ENCODE measurements at places on chromosomes 16 and 17.
A peak's percentile ranks its signal among the peaks of the same experiment; 100 is the strongest.

DNA sequence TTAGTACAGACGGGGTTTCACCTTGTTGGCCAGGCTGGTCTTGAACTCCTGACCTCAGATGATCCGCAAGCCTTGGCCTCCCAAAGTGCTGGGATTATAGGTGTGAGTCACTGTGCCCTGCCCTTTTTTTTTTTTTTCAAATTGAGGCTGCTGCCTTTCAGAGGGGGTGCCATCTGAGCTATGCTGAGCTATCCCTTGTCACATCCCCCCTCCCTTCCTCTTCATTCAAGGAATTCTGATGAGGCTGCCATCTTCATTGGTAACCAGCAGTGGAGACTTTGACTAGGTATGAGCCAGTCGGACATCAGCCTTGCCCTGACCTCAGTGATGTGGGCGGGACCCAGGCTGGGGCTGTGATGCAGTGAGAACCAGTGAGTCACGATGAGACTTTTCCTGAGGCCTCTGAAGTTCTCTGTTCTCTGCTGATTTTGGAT is 24.4 kb upstream of the GPT2 start:
- no peak for DNase-seq

DNA sequence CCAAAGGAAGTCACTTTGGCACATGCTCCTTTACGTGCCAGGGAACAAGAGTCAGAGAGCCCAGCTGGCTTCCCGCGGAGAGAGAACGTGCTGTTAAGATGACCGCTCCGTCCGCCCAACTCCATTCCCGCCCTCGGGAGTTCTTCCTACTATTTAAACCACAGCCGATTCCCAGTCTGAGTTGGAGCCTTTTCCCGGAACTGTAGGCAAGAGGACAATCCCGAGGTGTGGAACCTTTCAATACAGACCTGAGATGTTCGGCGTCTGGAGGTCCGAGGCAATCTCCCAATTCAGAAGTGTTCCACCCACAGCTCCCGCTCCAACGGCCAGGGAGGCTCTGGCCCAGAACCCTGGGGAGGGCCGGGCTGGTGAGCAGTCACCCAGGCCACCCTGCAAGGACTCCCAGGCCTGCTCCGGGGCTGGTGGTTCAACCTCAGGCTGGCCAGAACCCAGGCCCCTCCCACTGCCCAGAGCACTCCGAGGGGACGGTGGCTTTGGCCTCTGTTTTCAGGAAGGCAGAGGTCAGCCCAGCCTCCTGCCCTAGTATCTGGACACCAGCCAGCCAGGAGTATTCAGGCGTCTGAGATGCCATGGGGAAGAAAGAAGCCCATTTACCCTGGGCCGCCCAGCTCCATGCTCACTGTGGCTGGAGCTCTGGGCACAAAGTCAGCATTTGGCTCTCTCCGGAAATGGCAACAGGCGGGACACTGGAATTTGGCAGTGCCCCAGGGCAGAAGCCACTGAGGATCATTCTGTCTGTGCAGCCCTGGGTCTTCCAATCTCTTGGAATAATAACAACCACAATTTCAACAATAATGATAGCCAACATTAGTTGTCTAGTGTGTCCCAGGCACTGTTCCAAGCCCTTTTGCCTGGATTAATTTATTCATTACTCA is 21.4 kb downstream of the EMP2 start:
- peak; percentile 51 for DNase-seq

- peak; percentile 44 for DNase-seq
These were observed 1.4 kb upstream of the MATCAP1 start for GRCh38 chr16:67184995-67185650.

DNA sequence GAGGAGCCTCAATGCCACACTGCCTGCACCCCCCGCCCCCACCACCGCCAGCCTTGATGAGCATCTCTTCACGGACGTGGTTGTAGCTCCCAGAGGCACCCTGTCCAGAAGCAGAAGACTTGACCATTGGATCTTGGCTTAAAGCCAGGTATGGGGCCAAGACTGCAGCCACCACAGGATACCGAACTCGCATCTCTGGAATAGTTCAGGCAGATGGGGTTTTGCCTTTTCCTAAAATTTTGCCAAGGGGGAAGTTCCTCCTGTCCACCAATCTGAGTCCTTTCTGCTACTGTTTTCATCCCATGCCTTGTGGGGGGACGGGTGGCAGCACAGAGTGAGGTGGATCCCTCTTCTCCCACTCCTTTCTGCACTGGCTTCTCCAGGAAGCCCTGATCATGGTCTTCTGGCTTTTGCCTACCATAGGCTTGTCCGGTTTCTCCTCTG is 939 bp downstream of the CORO6 start:
- no peak for DNase-seq

GRCh38 chr17:30433514-30433913 is 43.7 kb upstream of the GOSR1 start:
- DNase-seq, result no peak

GRCh38 chr16:50679266-50679665 is 1.8 kb downstream of the SNX20 start:
- DNase-seq, result no peak

GRCh38 chr17:74892013-74892841 is 1.2 kb downstream of the FADS6 start:
- DNase-seq, result no peak

- peak; percentile 7 for DNase-seq
These were observed 141.3 kb downstream of the ABCC12 start for GRCh38 chr16:48014349-48015135.

- DNase-seq, result peak; percentile 67
These were observed 25.0 kb downstream of the TEX14 start for GRCh38 chr17:58666858-58667267.

GRCh38 chr17:43547659-43548256 is 1.6 kb upstream of the ETV4 start:
- DNase-seq, result no peak

DNA sequence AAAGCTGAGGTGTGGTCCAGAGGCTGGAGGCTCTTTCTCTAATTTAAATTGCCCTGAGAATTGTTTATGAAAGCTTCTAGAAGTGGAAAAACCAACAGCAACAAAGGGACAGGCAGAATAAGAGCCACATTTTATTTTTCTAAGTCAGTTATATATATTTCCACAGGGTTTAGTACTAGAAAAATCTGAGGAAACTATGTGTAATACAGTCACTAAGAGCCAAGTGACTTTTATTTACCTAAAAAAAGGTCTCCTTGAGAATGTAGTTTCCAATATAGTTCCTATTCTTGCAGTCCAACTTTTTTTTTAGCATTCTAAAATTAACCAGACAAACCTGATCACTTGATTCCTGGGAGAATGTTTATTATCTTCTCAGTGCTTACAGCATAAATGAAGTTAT is 296.6 kb upstream of the MYOCD start:
- DNase-seq, result no peak

- no peak for DNase-seq
These were observed 25.2 kb upstream of the SLC5A11 start for GRCh38 chr16:24820522-24820921.

DNA sequence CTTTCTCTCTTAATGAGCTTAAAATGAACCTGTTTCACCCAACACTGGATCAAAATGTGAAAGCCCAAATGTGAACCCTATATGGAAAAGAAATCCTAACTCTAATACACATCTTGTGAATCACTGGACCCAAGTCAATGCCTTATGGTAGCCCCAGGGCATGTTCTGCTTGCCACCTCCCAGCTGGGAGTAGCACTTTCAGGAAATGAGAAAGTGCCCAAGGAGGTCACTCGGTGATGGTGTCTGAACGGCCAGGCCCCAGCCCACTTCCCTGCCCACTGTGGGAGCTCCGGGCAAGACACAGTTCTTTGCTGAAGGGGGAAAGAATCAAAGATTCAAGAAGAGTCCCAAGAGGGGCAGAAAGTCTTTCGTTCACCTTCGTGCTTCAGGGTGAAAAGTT is 46.1 kb downstream of the GTF3C1 start:
- DNase-seq, result no peak

GRCh38 chr16:48157302-48157701 is 1.5 kb upstream of the ABCC12 start:
- DNase-seq, result no peak

DNA sequence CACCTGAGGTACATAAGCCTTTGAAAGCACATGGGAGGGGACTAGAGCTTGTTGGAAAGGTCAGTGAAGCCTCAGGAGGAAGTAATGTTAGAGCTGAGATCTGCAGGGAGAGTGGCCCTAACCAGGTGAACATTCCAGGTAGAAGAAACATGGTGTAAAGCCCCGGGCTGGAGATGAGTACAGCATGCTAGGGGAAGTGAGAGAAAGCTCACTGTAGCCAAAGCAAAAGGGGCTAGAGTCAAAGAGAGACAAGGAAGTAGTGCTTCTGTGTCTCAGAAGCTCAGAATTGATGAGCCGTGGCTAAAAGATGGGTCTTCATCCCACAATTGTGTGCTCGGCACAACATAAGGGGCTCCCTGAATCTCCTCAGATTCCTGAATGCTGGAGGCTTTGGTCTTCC is 481.8 kb downstream of the XYLT1 start:
- no peak for DNase-seq

GRCh38 chr16:77894162-77894561 is 105.8 kb downstream of the VAT1L start:
- DNase-seq, result no peak

- DNase-seq, result no peak
These were observed 259.6 kb upstream of the KCNJ16 start for GRCh38 chr17:69815406-69815805.

GRCh38 chr16:22326771-22327445 is 29.7 kb downstream of the POLR3E start:
- DNase-seq, result no peak

GRCh38 chr16:86095906-86096485 is 197.0 kb downstream of the IRF8 start:
- no peak for DNase-seq

DNA sequence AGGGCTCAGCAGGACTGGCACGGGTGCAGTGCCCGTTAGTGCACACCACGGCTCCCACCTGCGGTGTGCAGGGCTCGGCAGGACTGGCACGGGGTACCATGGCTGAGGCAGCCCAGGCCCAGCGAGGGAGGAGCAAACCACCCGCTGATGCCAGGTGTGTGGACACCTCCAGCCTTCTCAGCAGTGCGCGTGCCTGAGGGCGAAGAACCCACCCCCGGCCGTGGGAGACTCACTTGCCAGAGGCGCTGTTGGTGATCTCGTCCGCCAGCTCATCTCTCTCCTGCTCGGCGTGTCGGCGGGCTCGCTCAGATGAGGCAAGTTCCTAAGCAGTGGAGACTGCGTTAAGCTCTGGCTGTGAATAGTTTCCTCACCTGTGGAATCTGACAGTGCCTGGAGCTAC is 45.4 kb downstream of the NDEL1 start:
- DNase-seq, result no peak

DNA sequence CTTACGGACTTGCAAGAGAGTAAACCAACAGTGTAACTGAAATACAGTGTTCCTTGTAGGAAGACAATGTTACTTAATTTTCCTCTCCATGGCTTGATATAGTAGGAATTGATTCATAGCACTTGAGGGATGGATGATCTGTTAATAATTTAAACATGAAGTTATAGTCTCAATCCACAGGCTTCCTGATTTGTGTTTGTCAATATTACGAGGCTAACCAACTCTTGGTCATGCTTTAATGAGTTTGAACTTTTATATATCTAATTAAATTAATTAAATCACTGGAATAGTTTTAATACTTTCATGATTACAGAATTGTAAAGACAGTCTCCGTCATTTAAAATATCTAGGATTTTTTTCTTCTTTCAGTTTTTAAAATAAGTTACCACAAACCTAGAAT is 112.0 kb upstream of the HAS3 start:
- DNase-seq, result no peak

- DNase-seq, result no peak
These were observed 224.1 kb downstream of the GSG1L start for GRCh38 chr16:27839419-27839818.

- DNase-seq, result no peak
These were observed 33.7 kb downstream of the DDX19A start for GRCh38 chr16:70380248-70380918.

- peak; percentile 61 for DNase-seq
These were observed 1.3 kb upstream of the SOCS1 start for GRCh38 chr16:11257131-11257938.
